ENCODE measurements at places on chromosomes 5 and 9. TPM values are rescaled to one million over a fixed set of nuclear protein-coding genes. Genes with fewer than 3 reads are reported as not detected.
A peak's percentile ranks its signal among the peaks of the same experiment; 100 is the strongest.

GRCh38 chr5:52580921-52581320 is 206.8 kb upstream of the ITGA1 start:
- DNase-seq = no peak
- no peak overlapping the region for H3K27ac ChIP-seq
- H3K4me3 ChIP-seq = no peak overlapping the region
- H3K27me3 ChIP-seq = no peaks in the 10 kb centered on the region
- no peaks in the 10 kb centered on the region for H3K4me1 ChIP-seq

DNA sequence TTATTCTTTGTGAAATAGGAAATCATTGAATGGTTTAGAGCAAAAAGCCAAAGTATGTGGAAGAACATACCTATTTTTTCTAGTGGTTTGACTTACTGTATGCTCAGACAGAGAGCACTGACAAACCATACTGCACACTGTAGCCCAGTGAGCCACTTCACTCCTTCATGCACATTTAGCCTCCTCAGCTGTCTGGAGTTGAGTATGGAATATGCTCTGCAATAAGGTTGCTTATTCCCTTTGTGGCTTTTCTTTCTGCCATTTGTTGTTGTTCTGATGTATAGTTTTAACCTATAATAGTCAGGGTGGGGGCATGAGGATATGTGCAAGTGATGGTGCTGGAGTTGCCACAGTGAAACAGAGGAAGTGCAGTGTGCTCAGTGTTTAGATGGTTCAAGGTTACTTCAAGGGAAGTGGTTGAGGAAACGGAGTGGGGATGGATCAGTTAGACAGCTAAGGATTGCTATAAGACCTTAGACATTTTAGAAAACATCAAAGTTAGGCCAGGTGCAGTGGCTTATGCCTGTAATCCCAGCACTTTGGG is 100.7 kb downstream of the CDC42SE2 start:
- H3K27ac ChIP-seq = peak overlapping the region; percentile 69
- H3K4me3 ChIP-seq = no peak overlapping the region
- no peaks in the 10 kb centered on the region for H3K27me3 ChIP-seq
- no peak for DNase-seq
- peaks cover 37% of the 10 kb centered on the region for H3K4me1 ChIP-seq

DNA sequence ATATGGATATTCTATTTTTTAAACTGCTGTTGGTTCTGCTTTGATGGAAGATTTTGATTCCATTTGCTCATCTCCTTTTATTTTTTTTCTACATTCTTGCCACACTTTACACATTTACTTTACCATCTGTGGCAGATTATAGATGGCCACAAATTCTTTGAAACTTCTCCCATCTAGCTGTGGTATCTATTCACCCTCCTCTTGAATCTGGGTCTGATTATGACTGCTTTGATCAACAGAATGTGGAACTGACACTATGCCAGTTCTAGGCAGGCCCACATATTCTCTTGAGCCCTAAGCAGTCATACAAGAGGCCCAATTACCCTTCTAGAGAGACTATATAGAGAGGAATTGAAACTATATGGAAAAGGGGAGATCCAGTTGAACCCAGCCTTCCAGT is 439.0 kb upstream of the PTGER4 start:
- H3K27ac ChIP-seq = no peak overlapping the region
- H3K4me1 ChIP-seq = no peaks in the 10 kb centered on the region
- no peaks in the 10 kb centered on the region for H3K36me3 ChIP-seq
- H3K27me3 ChIP-seq = no peaks in the 10 kb centered on the region
- DNase-seq = no peak

- no peaks in the 10 kb centered on the region for H3K36me3 ChIP-seq
- no peak overlapping the region for H3K27ac ChIP-seq
- H3K4me3 ChIP-seq = no peak overlapping the region
These were observed 259.8 kb downstream of the NDUFS4 start for GRCh38 chr5:53820119-53820801.

GRCh38 chr5:119398727-119399466 is 43.1 kb downstream of the TNFAIP8 start:
- no peaks in the 10 kb centered on the region for H3K27me3 ChIP-seq
- H3K36me3 ChIP-seq = no peaks in the 10 kb centered on the region
- H3K27ac ChIP-seq = no peak overlapping the region

DNA sequence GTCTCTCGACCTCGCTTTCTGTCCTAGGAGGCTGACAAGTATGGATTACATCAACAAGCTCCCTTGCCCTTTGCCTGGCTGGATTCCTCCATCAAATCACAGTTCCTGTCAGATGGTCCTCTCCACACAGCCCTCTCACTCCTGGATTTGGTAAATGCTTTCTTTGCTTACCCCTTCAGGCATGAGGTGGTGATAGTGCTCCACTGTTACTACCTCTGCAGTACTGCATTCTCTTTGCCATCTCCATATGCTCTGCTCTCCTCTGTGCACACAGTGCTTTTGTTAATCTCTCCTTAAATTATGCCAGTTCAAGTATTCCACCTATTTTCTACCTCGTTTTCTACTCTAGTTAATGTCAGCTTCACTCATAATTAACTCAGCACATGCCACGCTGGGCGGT is 279.2 kb downstream of the DMAC1 start:
- no peaks in the 10 kb centered on the region for H3K27me3 ChIP-seq
- no peaks in the 10 kb centered on the region for H3K4me1 ChIP-seq
- no peak for DNase-seq

GRCh38 chr5:76652809-76653414 is 29.7 kb upstream of the F2RL2 start:
- H3K36me3 ChIP-seq = peaks cover 21% of the 10 kb centered on the region
- no peaks in the 10 kb centered on the region for H3K27me3 ChIP-seq
- no peak for DNase-seq
- no peak overlapping the region for H3K4me3 ChIP-seq
- H3K27ac ChIP-seq = no peak overlapping the region

- no peak overlapping the region for H3K27ac ChIP-seq
- DNase-seq = no peak
- H3K4me3 ChIP-seq = no peak overlapping the region
- no peaks in the 10 kb centered on the region for H3K4me1 ChIP-seq
These were observed 15.1 kb upstream of the STRBP start for GRCh38 chr9:123283455-123283854.

DNA sequence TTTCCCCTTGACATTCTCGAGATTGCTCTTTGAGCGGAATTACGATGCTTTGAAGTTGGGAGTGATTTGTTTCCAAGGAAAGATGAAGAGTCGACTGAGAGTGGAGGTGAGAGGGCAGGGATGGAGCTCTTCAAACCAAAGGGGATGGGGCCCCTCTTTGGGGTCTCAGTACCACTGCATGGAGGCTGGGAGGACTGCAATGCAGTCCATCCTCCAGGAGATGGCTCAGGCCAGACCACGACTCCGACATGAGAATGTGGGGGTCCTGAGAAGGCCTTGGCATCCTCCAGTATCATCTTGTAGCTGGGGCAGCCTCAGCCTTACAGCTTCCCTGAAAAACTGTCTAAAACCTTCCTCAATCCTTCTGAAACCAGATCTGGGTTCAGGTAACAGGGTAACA is 51.1 kb upstream of the CDKN2AIPNL start:
- no peak for DNase-seq
- no peaks in the 10 kb centered on the region for H3K27me3 ChIP-seq
- H3K27ac ChIP-seq = no peak overlapping the region
- H3K36me3 ChIP-seq = no peaks in the 10 kb centered on the region
- peaks cover 45% of the 10 kb centered on the region for H3K4me1 ChIP-seq
- no peak overlapping the region for H3K4me3 ChIP-seq

DNA sequence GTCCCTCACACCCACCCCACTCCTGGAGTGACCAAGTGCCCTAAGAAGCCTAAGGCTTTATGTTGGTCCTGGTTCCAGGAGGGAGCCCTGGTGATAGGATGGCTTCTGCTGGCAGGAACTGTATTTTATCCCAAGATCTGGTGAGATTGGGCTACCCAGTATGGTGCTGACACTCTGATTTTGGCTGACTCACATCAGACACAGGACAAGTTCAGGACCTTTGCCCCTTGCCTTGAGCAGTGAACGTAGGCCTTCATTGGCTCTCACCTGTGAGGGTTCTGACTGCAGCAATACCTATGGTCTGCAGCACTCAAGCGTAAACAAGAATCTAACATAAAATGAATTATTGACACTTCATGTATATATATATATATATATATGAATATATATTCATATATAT is 25.0 kb downstream of the BHMT start:
- no peaks in the 10 kb centered on the region for H3K36me3 ChIP-seq
- no peak for DNase-seq
- no peak overlapping the region for H3K4me3 ChIP-seq
- H3K27me3 ChIP-seq = no peaks in the 10 kb centered on the region
- no peak overlapping the region for H3K27ac ChIP-seq

DNA sequence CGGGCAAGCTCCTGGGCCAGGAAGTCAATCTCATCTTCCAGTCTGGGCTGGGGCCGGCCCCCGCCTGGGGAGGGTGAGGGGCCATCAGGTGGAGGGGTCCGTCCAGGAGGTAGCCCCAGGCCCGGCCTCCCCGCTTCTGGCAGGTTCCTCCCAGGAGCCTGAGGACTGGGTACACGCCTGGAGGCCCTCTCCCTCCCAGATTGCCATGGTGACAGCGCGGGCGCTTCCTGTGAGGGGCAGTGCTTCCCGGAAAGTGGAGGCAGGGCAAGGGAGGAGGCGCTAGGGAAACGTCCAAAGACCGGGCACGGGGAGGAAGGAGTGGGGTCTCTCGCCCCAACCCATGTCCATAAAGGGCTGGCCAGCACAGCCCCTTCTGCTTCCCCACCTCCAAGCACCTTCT is 4.9 kb downstream of the NPDC1 start:
- peak overlapping the region; percentile 53 for H3K4me3 ChIP-seq
- no peaks in the 10 kb centered on the region for H3K27me3 ChIP-seq
- H3K27ac ChIP-seq = no peak overlapping the region
- peaks cover 16% of the 10 kb centered on the region for H3K4me1 ChIP-seq

GRCh38 chr5:125294844-125295243 is 548.4 kb upstream of the ZNF608 start:
- no peaks in the 10 kb centered on the region for H3K36me3 ChIP-seq
- no peak for DNase-seq
- no peak overlapping the region for H3K4me3 ChIP-seq
- H3K27me3 ChIP-seq = no peaks in the 10 kb centered on the region
- H3K4me1 ChIP-seq = no peaks in the 10 kb centered on the region

GRCh38 chr9:37675661-37676060 is 24.9 kb downstream of the FRMPD1 start:
- no peak for DNase-seq
- peaks cover 20% of the 10 kb centered on the region for H3K27me3 ChIP-seq
- H3K27ac ChIP-seq = no peak overlapping the region

PCDHGC3 gene
- total RNA-seq = 101 TPM

IDNK gene
- 4.8 TPM for total RNA-seq

All from left lung (tissue), 14 donors.